Gastroesophageal sphincter (tissue), 4 donors: ENCODE measurements at places on chromosomes 16 and 17.

- no peak for ATAC-seq
These were observed 643.0 kb downstream of the MAF start for GRCh38 chr16:78957317-78958100.

DNA sequence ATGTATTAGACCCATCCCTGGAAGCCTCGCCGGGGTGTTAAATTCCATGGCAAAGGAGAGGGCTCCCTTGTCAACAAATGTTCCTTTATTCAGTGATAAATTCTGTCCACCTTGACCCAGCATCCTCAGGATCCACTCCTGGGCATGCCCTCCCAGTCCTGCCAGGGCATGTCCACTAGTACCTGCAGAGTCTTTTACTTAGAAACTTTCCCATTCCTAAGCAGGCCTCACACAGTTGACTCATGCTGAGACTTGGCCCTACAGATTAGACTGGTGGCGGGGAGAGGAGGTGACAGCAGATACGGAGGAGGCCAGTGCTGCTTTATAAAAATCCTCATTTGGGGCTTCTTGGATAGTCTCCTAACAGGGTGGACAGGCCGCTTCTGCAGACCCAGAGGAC is 88.8 kb downstream of the CYLD start:
- no peak for ATAC-seq

- ATAC-seq, result no peak
These were observed 26.0 kb downstream of the ERCC4 start for GRCh38 chr16:13945744-13946485.

- no peak for ATAC-seq
These were observed 12.2 kb downstream of the KNOP1 start for GRCh38 chr16:19705843-19706242.

DNA sequence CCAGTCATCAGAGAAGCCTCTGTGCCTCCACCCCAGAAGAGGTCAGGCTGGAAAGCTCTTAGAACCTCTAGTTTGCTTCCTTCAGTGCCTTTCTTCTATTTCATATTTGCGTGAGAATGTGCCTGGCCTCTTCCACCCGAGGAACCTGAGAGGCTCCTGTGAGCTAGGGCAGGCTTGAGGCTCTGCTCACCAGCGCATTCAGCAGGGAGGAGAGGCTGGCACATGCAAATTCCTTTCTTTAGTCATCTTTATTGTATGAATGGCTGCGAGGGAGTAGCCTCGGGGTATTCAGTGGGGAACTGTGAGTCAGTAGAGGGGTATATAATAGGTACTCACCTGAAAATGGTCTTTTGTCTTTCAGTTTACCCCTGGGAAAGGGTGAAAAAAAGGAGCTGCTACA is 268.3 kb downstream of the ABCC12 start:
- no peak for ATAC-seq

DNA sequence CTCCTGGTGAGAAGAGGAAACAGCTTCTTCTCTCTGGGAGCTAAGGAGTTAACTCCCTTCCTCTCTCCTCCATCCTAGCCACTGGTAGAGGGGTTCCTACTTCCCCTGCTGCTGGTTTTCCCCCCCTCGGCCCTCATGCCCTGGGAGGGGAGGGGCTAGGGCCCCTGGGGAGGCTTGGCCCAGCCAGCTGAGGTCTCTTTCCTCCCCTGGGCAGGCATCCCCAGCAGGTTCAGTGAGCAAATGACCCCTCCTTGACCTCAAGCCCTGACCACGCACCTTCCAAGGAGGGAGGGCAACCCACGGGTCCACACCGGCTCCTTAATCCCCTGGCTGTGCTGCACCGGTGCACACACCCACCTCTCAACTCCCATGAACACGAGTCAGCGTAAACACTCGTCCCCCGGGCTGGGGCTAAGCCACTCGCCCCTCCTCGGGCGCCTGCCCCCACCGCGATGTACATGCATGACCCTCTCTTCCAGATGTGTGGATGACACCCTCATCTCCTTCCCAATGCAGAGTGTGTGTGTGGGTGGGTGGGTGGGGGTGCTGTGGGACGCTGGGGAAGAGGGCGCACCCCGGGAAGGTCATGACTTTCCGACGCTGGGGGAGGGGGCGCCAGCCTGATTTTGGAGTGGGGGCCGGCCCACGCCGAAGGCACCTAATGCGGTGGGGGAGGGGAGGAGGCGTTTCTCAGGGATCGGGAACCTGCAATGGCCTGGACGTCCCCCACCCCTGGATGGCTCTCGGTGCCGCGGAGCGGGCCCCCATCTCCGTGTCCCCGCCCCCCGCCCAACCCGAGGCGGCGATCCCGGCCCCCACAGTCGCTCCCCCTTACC is 33.7 kb downstream of the SRCIN1 start:
- ATAC-seq, result no peak

GRCh38 chr17:7043497-7044198 is at the start of gene SLC16A11:
SLC16A11 (minus strand) TSS chr17:7044092; CDS start chr17:7043513, 579 bp downstream.
- ATAC-seq, result peak; percentile 57

DNA sequence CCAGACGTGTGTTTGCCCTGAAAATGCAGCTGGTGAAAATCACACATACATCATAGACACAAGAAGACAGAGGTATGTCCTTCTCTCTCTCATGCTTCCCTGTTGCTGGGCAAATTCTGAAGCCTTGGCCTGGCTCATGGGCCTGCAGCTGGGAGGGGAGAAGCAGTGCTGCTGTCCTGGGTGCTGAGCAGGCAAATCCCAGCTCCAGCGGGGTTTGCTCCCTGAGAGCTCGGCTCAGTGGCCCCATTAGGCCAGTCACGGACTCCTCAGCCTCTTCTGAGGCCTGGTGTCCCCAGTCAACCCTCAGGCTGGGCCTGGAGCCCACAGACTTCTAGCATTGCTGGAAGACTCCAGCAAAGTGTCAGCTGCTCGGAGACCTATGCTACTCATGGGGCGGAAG is 11.7 kb downstream of the RHBDL3 start:
- no peak for ATAC-seq

DNA sequence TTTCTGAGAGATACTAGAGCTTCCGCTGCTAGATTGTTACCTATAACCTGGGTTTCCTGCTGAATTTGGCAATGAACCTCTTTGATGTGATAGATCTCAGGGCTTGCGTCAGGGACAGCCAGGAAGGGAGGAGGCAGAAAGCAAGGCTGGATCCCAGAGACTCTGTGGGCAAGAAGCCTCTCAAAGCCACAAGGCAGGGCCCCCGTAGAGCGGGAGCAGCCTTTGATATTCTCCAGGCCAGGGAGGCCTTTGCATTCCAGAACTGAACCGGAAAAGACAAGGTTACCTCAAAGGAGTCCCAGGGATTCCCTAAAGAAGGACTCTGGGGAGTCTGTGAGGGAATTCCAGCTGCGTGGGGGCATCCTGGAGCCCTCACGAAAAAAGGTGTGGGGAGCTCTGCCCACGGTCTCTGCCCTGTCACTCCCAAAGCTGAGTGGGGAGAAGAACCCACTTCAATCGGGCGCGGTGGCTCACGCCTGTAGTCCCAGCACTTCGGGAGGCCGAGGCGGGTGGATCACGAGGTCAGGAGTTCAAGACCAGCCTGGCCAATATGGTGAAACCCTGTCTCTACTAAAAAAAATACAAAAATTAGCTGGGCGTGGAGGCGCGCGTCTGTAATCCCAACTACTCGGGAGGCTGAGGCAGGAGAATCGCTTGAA is 14.3 kb upstream of the SCIMP start:
- ATAC-seq, result no peak

DNA sequence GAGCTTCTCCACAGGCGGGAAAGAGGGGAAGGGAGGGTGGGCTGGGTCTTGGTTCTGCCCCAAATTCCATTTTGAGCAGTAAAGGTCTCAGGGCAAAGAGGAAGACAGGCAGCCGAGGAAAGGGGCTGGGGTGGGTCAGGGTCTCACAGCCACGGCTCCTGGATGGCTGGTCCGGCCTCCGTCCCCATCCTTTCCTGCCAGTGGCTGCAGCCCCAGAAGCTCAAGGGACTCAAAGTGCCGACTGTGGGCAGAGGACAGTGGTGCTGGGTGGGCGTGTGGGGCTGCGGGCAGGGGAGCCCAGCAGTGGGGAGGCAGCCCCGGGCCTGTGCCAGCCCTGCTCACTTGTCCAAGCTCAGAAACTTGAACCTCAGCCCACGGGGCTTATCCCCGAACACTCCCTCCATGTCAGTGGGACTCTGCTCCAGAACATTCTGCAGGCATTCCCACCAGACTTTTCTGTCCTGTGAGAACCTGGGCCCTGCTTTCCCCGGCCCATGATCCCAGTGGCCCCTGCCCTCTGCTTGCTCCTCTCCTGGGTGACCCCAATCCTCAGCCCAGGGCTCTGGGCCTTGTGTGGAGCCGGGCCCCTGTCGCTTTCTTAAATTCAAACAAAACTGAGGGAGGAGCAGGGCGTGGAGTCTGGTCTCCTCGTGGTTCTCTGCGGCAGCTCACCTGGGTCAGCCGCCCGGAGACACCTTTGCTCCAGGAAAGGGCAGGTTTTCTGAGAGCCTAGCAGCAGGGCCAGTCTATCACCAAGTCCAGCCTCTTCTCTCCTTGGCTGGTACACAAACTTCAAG is 117.8 kb upstream of the METRNL start:
- ATAC-seq, result no peak

DNA sequence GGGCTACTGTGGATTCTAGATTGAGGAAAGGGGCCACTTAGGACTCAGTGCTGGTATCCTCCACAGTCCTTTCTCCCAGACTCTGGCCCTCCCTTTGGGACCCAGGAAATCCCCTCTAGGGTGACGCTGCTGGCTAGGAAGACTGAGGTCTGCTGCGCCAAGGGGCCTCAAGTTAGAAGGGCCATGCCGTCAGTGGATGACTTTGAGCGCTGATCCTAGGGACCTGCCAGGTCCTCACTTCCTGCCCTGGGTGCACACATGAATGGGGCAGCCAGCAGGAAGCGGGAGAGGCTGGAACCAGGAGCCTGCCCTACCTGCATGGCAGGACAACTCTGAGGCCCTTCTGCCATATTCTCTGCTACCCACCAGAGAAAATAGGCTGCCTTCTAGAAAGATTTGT is 145.0 kb downstream of the RAB11FIP4 start:
- ATAC-seq, result no peak

- no peak for ATAC-seq
These were observed 1.7 kb upstream of the DBNDD1 start for GRCh38 chr16:90020838-90021382.

- ATAC-seq, result no peak
These were observed 123.4 kb downstream of the DYNLRB2 start for GRCh38 chr16:80664226-80664625.

DNA sequence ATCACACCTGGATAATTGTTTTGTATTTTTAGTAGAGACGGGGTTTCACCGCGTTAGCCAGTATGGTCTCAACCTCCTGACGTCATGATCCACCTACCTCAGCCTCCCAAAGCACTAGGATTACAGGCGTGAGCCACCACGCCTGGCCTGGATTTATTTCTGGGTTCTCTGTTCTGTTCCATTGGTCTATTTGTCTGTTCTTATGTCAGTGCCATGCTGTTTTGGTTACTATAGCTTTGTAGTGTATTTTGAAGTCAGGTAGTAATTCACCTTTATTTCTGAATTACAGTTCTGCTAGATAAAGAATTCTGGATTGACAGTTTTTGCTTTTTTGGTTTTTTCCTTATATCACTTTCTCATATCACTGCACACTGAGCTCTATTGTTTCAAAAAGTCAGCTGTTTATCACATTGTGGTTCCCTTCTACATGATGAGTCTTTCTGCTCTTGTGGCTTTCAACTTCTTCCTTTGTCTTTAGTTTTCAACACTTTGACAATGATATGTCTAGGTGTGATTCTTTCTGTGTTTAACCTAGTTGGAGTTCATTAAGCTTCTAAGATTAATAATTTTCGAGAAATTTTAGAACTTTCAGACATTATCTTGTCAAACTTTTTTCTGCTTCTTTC is 98.2 kb downstream of the CA4 start:
- ATAC-seq, result no peak

- ATAC-seq, result no peak
These were observed 11.5 kb downstream of the GUCY2D start for GRCh38 chr17:8013731-8014557.

DNA sequence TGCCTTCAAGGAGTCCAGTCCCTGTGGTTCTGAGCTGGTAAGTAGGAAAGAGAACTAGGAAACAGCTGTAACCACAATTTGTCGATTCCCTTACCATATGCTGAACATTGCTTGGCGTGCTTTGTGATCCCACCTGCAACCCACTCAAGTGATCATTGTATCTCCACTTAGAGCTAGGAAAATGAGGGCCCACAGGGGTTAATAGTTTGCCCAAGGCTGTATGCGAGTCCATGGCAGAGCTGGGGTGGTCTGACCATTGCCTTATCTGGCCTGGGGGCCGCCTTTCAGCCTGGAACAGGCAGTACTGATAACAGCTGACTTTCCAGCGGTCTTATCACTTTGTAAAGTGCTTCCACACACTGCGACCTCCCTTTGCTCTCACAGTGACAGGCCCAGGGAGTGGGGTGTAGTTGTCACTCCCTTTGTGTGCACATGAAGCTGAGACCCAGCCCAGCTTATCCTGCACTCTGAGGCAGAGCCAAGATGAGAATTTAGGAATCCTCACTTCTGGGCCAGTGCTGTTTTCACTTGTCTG is 9.8 kb downstream of the MYL4 start:
- ATAC-seq, result no peak

GRCh38 chr17:8300627-8301242 is 5.5 kb upstream of the SLC25A35 start:
- ATAC-seq, result peak; percentile 91

DNA sequence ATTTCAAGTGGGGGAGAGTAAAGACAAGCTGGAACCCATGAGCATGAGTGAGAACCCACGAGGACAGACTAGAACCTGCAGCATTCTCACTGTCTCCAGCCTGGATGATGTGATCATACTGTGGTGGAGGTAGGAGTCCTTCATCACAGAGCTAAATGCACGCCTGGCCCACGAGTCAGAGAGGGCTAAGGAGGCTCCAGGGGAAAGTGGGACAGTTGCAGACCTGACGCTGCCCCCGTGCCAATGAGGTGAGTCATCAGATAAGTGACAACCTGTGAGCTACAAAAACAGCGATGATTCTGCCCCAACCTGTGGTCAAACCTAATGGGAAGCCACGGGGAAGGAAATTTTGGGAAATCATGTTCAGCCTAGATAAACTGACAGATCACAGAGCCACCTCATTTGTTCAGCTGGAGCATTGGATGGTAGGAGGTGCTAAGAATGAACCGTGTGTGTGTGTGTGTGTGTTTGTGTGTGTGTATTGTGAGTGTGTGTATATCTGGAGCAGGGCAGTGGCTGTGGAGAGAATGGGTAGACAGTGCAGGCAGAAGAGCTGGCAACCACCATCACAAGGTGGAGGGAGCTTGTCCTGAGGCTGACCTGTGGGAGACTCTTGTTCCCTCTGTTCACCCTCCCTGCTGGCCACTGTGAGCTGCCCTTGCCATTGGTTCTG is 131.8 kb downstream of the UTP18 start:
- no peak for ATAC-seq

- ATAC-seq, result no peak
These were observed 168.6 kb downstream of the FTO start for GRCh38 chr16:53872248-53873221.
